Activated naive CD8-positive, alpha-beta T cell treated with anti-CD3 and anti-CD28 coated beads for 36 hours (primary cell): ENCODE measurements at places on chromosomes 6 and 20. TPM values are rescaled to one million over a fixed set of nuclear protein-coding genes. Genes with fewer than 3 reads are reported as not detected.

GRCh38 chr6:31614684-31615578, at the start of gene AIF1:
Gene AIF1 (plus strand): TSS chr6:31615234. CDS start chr6:31615330, 96 bp downstream.
- H3K27ac ChIP-seq: peak within 1 kb of the TSS; percentile 92
- DNase-seq: no peak
- no peaks in the 10 kb centered on the region for H3K27me3 ChIP-seq

Gene PLEKHG1
- 4.5 TPM for total RNA-seq

Gene WFDC2
- total RNA-seq: not detected

Gene DACT2
- not detected for total RNA-seq
